ENCODE measurements at places on chromosomes 1 and 21.

DNA sequence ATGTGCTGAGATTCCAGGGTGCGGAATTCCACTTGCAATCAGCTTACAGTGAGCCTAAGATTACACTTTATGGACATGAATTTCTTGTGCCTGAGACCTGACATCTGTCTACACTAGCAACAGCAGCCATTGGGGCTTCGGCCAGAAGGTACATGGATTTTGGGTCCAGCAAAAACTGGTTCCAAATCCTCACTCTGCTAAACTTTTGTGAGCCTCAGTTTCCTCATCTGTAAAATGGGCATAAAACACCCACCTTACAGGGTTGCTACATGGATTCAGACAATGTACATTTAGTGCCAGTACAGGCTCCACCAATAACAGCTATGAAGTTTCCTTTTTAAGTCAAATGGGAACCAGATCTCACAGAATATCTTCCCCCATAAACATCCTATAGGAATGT lies 30.8 kb downstream of the RHEX start:
- no peak for DNase-seq

DNA sequence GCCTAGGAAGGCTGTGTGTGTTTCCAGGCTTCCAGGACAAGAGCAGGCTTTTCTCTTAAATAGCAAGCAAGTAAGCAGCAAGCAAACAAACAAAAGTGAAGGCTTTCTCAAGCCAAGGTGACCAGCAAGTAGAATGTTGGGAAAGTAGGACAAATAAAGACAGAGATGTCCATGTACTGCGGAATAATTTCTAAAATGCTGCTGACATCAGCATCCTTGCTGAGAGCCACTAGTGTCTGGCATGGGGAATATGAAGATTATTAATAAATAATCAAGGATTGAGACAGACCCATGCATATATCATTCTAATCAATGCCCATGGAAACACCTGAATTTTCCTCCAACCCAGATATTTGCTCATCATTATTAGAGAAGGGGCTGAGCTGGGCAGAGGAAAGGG lies 6.4 kb upstream of the DYRK3 start:
- no peak for DNase-seq

DNA sequence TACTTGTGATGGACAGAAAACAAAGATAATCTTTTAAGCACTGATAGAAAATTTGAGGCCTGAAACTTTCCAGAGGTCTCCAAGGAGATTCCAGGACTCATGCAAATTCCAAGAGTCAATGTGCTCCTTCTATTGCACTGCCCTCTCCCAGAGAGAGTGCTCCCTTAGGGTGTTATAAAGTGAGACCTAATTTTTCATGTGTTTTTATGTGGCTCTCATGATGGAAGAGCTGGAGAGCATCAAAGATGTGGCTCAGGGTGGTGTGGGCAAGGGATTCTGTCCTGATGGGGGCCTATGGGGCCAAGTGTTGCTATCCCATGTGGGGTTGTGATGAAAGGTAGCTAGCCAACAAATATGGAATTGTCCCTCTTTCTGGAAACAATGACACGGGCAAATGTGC lies 101.3 kb downstream of the PRRX1 start:
- no peak for DNase-seq

- no peak for DNase-seq
These were observed 3.1 kb downstream of the GJA5 start for GRCh38 chr1:147757015-147757990.

DNA sequence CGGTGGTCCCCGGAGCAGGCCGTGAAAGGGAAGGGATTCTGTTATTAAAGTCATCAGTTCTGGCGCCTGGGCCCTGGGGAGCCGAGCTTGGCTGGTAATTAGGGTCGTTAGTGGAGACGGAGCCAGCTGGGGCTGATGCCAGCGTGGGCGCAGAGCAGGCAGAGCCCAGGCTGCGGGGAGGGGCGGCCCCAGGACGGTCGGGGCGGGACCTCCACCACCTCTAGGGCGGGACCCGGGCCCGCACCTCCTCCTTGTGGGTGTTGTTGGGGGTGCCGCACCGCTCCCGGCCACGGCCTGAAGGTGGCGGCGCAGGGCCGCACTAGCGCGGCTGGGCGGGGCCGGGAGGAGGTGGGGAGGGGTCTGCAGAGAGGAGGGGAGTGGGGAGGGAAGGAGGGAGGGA lies 470.6 kb downstream of the PTPRU start:
- DNase-seq, result no peak

DNA sequence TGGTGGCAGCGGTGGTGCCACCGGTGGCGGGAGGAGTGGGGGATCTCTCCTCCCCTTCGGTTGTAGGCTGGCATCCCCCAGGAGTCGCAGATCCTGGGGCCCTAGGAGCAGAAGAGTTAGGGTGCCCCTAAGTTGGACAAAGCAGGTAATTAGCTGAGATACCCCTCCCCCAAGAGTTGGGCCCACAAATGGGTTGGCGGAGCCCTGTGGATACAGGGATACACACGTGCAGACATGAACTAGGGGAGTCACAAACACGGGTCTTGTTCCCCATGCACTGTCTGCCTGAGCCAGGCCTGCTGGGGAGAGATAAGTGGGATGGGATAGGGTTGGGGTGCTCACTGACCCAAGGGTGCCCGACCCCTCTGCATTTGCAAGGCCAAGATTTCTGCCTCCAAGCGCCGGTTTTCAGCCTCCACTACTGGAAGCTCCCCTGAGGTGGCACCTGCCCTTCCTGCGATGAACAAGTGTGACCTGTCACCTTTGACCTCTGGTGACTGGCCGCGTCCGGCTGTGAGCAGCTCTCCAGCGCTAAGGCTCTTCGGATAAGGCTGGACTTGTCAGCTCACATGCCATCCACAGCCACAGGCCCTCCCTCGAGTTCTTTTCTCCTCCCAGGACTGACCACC lies 1.8 kb downstream of the CCDC17 start:
- no peak for DNase-seq

GRCh38 chr21:46079352-46080170 lies 18.4 kb upstream of the COL6A2 start:
- DNase-seq, result no peak

DNA sequence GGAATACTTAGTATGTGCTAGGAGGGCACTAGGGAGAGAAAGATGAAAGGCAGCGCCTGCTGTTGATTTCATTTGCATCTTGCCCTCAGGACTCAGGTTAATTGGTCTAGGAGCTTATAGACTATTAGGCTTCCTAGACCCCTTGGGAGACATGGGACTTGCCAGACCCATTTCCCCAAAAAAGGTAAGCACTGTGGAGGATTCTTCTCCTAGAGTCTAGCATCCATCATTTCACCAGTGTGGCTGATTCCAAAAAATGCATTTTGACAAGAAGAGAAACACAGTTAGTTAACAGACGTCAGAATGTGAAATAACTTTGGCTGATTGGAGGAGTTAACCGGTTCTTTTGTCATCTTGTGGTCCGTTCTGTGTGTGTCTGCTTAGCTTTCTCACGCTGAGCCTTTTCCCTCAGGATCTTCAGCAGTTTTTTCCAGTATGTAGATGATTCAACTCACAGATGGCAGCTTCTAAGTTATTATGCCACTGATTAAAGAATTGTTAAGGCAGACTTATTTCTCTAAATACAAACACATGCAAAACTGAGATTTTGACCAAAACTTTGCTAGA lies 108.8 kb downstream of the KIF26B start:
- no peak for DNase-seq

Measured in naive thymus-derived CD8-positive, alpha-beta T cell (primary cell).